SHP77 (cell line): ENCODE measurements at places on chromosomes 1 and 21.

DNA sequence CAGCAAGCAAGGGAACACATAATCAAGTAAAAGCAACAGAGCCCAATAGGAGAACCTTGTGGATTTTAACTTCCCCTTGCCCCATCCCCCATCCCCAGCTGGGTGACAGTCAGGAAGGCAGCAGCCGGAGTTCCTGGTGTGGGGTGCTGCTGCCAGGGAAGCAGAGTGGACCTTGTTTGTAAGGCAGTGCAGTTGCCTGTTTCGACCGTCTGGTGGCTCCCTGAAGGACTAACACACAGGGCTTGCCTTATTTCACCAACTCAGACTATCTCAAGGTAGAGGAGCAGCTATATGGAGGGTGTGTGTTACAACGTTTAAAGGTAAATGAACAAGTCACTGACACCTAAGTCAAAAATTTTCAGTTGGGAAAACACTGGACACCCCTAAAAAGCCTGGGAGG, 6.6 kb downstream of the KRTAP10-8 start:
- DNase-seq: no peak

- DNase-seq: no peak
Observed at GRCh38 chr1:236185687-236186086, 43.3 kb downstream of the GPR137B start.

DNA sequence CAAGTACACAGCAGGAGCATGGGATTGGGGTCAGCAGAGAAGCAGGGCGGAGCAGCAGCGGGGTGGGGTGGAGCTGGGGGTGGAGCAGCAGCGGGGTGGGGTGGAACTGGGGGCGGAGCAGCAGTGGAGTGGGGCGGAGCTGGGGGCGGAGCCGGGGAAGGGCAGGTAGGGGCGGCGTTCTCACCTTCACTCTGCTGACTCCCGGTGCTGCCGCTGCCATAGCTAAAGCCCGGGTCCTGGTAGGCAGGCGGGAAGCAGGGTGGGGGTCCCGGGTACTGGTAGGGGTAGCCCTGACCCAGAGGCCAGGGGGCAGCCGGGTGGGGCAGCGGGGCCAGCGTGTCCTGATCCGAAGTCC, 6.7 kb downstream of the TAS1R3 start:
- no peak for DNase-seq

DNA sequence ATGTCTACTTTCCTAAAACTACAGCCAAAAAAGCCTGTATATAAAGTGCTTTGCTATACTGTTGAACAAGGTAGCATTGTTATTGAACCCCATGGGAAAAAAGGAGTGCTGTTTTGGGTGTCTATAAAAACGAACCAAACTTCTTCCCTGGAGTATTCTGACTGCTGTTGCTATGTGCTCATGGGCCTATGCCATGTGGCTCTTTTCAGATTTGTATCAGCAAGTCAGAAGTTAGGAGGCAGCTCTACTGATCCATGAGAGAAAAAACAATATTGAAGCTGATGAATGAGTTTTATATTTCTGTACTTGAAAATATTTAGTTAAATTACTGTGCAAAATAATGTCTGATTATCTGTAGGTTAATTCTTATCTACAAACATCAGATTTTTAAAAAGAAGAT, 66.5 kb downstream of the ADGRL2 start:
- no peak for DNase-seq

- DNase-seq: no peak
Observed at GRCh38 chr21:46215436-46216131, 13.0 kb downstream of the LSS start.

DNA sequence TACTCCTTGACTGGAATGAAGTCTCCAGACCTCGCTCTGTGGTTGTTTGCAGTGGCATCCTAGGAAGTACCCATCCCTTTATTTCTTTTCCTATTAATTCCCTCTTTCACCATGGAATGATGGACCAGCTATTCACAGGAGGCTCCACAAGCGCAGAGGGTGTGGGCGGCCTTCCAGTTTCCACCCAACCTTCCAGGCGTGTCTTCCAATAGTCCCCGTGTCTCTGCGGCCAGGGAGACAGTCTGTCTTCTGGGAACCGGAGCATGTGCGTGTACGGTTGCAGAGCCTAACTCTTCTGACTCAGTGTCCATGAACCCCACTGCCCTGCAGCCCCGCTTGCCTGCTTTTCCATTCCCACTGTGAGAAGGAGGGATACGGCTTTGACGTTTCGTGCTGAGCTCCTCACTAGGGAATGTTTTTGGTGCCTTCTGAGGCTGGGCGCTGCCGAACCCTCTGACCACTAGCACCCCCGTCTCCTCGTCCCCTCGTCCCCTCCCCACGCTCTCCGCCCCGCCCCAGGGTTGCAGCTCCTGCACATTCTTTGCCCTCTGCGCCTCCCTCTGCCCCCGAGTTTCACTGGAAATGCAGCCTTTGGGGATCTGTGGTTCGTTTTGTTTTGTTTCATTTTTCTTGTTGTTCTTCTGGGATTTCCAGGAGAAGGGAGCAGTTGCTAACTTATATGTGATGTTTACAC, 26.3 kb upstream of the FAM3B start:
- no peak for DNase-seq

DNA sequence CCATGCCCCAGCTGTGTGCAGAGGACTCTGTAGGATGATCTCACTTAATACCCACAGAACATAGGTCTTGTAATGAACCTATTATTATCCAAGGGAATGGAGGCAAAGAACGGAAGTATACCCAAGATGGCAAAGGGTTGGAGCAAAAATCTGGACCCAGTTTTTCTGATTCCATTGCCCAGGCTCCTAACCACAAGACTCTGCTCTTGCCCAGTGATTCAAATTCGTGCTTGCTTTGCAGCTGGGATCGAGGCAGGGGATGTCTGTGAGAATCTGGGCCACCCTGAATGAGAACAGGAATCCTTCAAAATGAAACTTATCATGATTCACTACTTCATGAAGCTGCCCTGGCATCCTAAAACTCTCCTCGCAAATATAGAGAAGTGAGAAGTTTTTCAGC, 97.5 kb upstream of the KCNJ6 start:
- DNase-seq: no peak

- peak; percentile 9 for DNase-seq
Observed at GRCh38 chr21:29080454-29080941, 7.0 kb upstream of the CCT8 start.

- no peak for DNase-seq
Observed at GRCh38 chr1:47532921-47533792, 95.3 kb downstream of the FOXD2 start.

GRCh38 chr1:165129568-165130164, 226.8 kb downstream of the LMX1A start:
- peak; percentile 82 for DNase-seq

DNA sequence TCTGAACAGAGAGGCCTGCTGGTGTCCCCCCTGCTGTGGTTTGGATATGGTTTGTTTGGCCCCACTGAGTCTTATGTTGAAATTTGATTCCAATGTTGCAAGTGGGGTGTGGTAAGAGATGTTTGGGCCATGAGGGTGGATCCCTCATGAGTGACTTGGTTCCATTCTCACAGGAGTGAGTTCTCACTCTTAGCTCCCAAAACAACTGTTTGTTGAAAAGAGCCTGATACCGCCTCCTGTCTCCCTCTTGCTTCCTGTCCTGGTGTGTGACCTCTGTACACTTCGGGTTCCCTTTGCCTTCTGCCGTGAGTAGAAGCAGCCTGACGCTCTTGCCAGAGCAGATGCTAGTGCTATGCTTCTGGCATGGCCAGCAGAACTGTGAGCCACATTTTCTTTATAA, 60.5 kb downstream of the C21orf91 start:
- no peak for DNase-seq

DNA sequence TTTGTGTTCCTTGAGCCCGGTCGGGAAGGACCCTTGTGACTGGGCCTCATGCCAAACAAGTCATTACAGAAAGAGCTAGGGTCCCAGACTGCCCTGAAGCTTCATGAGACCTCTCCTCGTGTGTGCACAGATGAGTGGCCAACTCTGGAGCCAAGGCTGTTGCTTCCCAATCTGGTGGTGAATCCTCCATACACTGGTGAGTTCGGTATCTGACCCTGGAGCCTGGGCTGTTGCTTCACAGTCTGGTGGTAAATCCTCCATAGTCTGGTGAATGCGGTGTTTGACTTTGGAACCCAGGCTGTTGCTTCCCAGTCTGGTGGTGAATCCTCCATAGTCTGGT, 737.8 kb downstream of the MATN1 start:
- DNase-seq: no peak

GRCh38 chr1:53552981-53553733, 94.0 kb downstream of the DMRTB1 start:
- DNase-seq: no peak

DNA sequence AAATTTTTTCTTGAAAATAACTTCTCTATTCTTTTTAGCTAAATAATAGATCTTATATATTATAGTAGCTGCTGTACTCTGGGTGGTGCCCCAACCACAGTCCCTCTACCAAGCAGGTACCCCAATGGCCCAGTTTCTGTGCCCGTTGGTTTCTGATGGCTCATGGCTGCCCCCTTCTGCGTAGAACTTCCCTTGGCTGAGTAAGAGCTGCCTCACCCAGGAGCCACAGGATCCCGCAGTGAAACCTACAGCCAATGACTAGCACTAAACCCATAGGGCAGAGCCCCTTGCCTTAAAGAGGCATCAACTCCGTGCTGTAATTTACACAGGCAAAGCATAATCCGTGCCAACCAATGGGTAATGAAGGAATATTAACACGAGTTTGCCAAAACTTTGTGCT, 247.5 kb downstream of the USH2A start:
- DNase-seq: no peak

GRCh38 chr21:39483917-39484316, 32.1 kb downstream of the SH3BGR start:
- DNase-seq: no peak

DNA sequence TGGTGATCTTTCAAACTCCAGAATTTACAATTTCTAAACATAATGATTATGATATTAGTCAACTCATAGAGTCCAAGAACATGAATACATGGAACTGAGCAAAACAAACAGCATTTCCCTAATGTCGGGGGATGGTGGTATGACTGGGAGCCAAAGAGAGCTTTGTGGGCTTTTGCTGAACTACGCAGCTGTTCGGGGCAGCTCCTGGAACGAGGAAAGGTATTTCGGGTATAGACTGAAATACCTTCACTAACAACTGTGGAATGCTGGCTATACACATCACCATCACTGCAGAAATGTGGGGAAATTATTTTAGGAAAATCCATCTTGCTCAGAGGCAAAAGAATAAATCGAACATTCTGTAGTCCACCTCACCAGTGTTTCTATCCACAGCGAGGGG, 30.2 kb upstream of the VPS26C start:
- DNase-seq: no peak

GRCh38 chr1:156079762-156080161, 2.5 kb downstream of the MEX3A start:
- DNase-seq: no peak

GRCh38 chr1:157469300-157469699, 83.0 kb downstream of the FCRL5 start:
- DNase-seq: no peak

- no peak for DNase-seq
Observed at GRCh38 chr1:167548059-167548932, 5.3 kb downstream of the CREG1 start.

- no peak for DNase-seq
Observed at GRCh38 chr1:159141584-159142390, 29.6 kb upstream of the CADM3 start.

- DNase-seq: no peak
Observed at GRCh38 chr1:42937141-42937696, 21.4 kb downstream of the SLC2A1 start.

- DNase-seq: no peak
Observed at GRCh38 chr1:87106144-87106543, 191.7 kb downstream of the HS2ST1 start.

DNA sequence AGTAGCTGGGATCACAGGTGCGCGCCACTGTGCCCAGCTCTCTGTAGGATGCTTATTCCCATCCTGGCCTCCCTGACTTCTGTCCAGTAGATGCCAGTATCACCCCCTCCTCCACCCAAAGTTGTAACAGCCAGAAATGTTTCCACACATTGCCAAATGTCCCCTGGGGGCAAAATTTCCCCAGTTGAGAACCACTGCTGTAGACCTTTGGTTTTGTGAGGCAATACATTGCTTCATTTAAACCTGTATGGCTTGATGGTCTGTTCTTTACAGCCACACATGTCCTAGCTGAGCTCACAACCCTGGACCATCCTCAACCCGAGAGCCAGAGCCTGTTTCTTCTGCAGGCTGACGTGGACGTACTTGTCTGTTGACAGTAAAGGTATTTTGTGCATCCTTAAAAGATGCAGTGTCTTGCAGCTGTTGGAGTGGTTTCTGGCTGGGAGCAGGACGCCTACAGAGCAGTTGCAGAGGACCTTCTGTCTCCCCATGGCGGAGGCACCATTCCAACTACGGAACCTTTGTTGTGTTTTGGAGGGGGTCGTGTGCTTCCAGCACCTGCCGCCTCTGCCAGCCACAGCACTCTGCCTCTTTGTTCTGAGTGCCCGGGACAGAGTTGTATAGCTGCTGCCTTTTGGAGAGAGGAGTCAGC, 26.6 kb downstream of the DOP1B start:
- no peak for DNase-seq

DNA sequence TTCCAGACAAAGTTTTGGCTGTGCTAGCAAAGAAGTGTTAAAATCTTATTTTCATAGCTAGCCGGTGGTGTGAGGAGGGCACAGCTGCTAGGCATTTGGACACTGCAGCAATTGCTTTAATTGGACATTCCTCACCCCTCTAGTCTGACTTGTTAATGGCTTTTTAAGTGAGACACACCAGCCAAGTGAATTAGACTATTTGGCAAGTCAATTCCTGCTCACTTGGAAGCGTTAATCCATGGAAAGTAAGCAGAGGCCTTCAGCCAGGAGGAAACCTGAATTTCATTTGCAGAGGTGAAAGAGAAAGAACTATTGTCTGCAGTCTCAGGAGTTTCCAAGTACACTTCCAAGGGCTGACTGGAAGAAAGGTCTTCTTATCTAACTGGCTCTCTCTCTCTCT, 175.7 kb downstream of the ST6GALNAC3 start:
- DNase-seq: no peak

GRCh38 chr1:63813829-63814277, 40.0 kb downstream of the ROR1 start:
- DNase-seq: no peak

GRCh38 chr1:54081306-54082270, 28.2 kb downstream of the TCEANC2 start:
- peak; percentile 57 for DNase-seq

- no peak for DNase-seq
Observed at GRCh38 chr1:194081444-194081843, 895.0 kb upstream of the B3GALT2 start.

GRCh38 chr1:68706639-68707317, 209.9 kb upstream of the DEPDC1 start:
- no peak for DNase-seq
